ENCODE measurements at places on chromosomes 1 and 21. TPM values are rescaled to one million over a fixed set of nuclear protein-coding genes. Genes with fewer than 3 reads are reported as not detected.

Gene LHX8
- polyA plus RNA-seq: not detected

Gene MORC3
- 41.7 TPM for polyA plus RNA-seq

Gene HPCAL4
- 0.29 TPM for polyA plus RNA-seq

Gene DNAJC28
- 0.21 TPM for polyA plus RNA-seq

Gene SMPDL3B
- polyA plus RNA-seq: not detected

Data from IgD-negative memory B cell (primary cell).